ENCODE measurements at places on chromosomes 2 and 18.

DNA sequence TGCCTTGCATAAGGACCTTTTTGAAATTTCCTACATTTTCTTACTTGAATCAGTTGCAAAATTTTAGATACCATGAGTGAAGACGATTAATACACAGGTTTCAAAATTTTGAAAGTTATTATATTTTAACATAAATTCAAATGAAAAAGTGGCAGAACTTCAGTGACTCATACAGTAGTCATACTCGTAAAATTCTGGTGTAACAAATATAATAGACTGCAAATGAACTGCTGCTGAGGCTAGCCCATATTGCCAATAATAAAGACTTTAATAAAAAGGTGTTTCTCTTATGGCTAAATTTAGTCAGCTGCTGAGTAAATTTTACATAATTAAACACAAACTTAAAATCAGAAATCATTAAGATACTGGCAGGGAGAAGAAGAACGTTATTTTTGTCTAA is 36.9 kb downstream of the MSH6 start:
- DNase-seq: no peak

- DNase-seq: no peak
Measured at GRCh38 chr2:36376992-36377738, 21.6 kb downstream of the CRIM1 start.

- no peak for DNase-seq
Measured at GRCh38 chr18:62060820-62061219, 126.0 kb downstream of the PIGN start.

DNA sequence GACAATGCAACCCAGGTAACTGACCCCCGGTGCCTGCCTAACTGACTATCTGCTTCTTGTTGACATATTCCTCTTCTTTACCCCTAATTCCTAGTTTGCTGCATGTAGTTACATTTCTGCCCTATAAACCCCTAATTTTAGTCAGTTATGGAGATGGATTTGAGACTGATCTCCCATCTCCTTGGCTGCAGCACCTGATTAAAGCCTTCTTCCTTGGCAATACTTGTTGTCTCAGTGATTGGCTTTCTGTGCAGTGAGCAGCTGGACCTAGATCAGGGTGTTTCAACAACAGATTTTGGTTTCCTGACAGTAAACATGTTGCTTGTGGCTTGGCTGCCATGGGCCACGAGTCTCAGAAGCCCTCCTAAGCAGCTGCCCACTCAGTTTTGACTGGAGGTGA is 105.4 kb downstream of the SP100 start:
- DNase-seq: no peak

GRCh38 chr18:8868276-8868675 is 162.9 kb downstream of the MTCL1 start:
- no peak for DNase-seq

DNA sequence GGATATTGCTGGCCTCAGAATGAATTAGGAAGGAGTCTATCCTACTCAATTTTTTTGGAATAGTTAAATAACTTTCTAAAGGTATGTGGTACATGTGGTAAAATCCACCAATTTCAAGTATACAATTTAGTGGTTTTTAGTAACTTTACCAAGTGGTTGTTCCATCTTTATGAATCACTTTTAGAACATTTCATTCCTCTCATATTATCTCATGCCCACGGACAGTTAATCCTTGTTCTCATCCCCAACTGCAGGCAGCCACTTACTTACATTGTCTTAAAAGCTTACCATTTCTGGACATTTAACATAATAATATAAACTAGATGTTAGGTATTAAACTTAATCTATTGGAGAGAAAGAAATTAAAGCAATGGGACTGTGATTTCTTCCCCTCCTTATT is 146.3 kb upstream of the ZC3H15 start:
- no peak for DNase-seq

DNA sequence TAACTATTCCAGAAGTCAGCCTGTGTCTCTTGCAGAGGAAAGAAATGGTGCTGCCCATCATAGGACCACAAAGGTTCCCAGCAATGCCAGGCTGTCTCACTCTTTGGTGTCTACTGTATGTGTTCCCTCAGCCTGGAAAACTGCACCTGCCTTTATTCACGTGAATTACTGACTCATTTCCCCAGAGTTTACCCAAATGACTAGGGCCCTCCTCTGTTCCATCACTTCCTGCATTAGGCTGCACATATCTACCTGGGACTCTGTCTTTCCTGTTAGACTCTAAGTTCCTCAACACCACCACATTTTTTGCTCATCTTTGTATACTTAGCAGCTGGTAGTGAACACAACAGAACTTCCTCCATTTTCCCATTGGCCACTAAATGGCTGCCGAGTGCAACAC is 188.3 kb downstream of the FHOD3 start:
- no peak for DNase-seq

GRCh38 chr2:180146114-180146513 is 139.0 kb upstream of the CWC22 start:
- no peak for DNase-seq

DNA sequence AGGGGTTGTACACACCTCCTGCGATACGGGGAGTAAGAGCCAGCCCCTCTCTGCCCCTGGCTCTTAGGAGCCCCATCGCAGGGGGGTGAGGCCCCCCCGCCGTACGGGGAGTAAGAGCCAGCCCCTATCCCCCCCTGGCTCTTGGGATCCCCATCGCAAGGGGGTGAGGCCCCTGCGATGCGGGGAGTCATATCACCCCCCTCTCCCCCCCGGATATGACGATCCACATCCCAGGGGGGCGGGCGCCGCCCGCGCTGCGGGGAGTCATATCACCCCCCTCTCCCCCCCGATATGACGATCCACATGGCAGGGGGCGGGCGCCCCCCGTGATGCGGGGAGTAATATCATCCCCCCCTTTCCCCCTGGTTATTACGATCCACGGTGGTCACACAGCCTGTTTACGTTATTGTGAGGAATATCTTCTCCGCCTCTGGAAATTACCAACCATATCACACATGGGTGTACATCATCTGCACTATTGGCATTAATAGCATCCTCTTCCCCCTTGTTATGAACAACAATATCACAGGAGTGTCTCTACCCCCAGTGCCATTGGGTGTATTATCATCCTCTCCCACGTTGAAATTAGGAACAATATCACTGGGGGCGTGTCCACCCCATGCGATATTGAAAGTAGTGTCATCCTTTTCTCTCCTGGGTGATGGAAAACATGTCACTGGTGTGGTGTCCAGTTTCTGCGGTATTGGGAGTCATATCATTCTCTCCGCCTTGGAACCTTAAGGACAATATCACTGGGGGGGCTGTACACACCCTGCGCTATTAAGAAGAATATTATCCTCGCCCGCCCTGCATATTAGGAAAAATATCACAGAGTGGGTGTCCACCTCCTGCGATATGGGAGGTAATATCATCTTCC is 24.7 kb upstream of the NAGK start:
- peak; percentile 3 for DNase-seq

GRCh38 chr2:13091455-13091854 is 374.7 kb downstream of the TRIB2 start:
- DNase-seq: no peak

DNA sequence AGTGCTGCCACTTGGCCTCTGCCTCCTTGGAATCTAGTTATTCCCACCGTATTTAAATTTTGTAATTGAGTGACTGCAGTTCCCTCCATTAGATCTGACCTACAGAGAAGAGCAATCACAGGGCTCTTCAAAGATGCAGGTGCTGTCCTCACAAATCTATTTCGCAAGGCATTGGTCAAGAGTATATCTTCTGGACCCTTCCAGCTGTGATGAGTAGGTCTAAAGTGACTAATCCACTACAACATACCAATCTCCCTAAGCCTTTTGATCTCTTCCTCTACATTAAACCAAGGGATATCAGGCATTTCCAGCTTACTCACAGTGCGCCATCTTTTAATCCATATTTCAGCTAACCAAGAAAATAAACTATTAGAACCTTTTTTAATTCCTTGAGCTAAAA is 65.1 kb upstream of the COL3A1 start:
- DNase-seq: no peak
